Natural killer cell (primary cell): ENCODE measurements at places on chromosomes 5 and 9.

- DNase-seq, result no peak
Measured at GRCh38 chr9:9341203-9341602, 1271.6 kb downstream of the PTPRD start.

DNA sequence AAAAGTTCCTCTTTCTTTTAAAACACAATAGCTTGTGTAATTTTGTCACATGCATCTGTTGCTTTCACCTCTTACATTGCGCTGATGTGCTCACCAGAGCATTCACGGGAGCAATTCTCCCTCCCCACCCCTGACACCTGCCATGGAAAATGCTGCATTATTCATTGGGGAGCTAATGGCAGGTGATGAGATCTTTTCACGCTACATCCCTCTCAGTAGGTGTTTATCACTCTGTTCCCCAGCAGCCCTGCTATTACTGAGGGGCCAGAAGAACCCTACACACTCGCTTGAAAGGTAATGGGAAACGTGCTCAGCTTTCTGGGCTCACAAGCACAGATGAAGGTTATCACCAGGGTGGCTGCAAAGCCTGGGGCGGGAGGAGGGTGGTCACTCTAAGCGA lies 398.0 kb downstream of the PSAT1 start:
- no peak for DNase-seq

DNA sequence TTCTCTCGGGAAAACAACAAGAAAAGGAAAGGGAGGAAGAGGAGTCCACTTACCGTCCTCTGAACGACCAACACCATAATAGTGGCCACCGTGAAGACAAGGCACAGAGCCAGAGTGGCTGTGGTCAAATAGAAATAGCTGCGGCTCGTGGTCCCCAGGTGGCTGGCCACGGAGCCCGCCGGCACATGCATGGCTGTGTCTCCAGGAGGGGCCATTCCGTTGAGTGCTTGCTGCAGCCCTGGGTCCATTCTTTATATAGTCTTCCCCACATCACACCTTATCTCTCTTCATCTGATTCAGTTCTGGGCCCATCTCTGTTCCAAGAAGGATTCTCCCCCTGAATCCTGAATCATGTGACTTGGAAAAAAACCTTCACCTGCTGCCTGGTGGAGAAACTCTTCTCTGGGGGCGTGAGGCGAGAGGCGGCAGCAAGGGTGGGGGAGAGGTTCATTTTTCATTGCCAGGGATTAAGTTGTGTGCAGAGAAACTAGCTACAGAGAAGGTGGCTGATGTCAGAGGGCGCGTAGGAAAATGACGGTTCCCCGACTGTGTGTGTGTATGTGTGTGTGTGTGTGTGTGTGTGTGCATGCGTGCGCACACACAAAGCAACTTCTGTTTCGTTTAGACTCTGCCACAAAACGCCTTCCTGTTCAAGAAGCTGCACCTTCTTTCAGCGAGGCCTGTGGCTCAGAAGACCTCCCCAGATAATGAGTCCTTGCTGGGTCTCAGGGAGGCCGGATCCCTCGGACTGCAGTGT lies at the start of gene TNFSF8:
TSS of gene TNFSF8 (minus strand) at position 536 of the 757 bp plus-strand sequence. CDS start at position 248, 288 bp downstream.
- DNase-seq, result peak; percentile 53

- DNase-seq, result no peak
Measured at GRCh38 chr5:138470322-138471051, 5.2 kb downstream of the EGR1 start.

GRCh38 chr5:133824661-133825254 lies 143.7 kb downstream of the C5orf15 start:
- no peak for DNase-seq

DNA sequence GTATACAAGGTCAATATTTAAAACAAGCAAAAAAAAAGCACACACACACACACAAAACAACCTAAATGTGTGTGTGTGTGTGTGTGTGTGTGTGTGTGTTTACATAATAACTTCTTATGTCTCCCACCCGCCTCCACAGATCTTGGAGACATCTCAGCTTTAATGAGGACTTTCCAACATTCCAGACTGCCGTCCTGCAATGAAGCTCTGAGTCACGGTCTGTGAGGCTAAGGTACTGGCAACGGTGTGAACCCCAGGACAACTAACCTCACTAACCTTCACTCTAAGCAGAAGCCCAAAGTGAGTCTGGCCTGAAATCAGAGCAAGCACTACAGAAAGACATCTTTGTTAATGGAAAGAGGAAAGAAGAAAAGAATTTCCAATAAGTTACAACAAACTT lies 22.3 kb downstream of the ZNF474 start:
- DNase-seq, result no peak

GRCh38 chr9:90169490-90169889 lies 473.1 kb downstream of the DIRAS2 start:
- no peak for DNase-seq

GRCh38 chr5:43771611-43772031 lies 168.6 kb downstream of the NNT start:
- DNase-seq, result no peak

DNA sequence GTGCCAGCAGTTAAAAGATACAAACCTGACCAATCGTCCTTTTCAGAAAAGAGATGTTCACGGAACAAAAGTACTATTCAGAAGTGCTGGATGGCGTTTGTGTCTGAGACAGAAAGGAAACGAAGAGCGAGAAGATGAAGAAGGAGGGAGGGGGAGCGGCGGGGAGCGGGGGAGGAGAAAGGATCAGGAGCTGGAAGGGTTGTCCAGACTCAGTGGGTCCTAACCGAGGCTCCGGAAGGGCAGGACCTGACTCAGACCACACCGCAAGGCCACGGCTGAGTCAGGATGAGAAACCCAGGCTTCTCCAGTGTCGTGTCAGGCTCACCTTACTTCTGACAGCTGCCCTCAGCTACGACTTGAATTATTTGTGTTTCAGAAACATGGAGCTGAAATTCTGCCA lies 46.2 kb downstream of the PAX5 start:
- no peak for DNase-seq

- no peak for DNase-seq
Measured at GRCh38 chr5:114367029-114367428, 5.2 kb downstream of the KCNN2 start.

DNA sequence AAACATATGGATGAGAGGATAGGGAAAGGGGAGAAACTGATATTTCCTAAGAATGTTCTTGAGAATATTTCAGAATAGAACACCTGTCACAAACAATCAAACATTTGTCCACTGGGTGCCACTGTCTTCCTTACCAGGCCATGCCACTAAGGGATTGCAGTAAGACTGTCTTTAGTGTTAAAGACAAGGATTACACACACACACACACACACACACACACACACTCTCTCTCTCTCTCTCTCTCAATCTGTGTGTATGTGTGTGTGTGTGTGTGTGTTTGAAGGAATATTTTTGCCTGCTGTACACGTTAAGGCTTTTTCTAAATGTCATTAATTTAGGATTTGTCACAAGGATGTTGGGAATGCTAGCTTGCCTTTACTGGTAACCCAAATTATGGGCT lies 54.4 kb downstream of the CCDC192 start:
- DNase-seq, result peak; percentile 41

DNA sequence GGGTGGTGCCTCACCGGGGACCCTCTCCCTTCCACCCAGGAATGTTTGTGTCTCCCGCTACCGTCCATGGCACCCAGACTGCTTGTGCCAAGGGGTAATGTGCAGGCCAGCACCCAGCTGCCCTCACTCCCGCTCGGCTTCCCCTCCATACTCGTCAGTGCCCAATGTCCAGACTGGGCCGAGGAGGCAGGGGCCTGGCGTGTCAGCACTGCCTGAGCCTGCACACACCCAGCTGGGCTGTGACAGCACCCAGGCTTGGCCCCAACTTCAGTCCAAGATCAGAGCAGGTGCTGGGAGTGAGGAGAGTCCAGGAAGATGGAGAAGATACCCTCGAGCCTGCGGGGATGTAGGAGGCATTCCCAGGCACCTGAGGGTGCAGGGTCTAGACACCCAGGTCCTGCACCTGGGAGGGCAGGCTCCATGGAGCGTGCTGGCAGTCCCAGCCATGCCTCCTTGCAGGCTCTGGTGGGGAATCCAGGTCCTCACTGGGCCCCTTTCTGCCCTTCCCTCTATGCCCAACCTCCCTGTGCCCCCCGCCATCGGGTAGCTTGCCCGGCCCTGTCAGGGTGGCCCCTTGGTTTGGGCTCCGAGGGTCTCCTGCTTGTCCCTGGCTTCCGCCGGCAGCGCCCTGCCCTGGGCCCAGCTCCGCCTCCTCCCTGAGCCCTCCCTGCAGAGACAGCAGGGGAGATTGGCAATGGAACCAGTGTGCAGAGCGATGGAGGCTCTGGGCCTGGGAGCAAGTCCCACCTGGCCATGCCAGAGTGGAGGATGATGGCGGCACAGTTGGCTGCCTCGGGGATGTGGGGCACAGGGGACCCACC lies 250.8 kb upstream of the EDIL3 start:
- DNase-seq, result no peak

DNA sequence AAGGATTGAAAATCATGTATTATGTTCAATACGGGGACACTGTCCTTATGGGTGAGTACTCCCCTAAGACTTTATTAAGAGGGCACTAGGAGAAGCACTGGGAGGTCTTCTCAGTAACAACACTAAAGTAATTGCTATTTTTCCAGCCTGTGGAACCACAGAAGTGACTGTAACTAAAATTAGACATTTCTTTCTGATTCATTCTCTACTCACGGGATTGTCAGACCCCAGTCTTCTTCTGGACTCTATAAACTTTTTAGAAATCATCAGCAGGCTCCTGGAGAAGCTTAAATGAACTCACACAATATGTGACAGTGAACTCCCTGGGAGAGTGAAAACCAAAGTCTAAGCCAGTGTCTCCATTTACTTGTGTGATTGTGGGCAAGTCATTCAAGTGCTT lies 14.5 kb downstream of the TLR4 start:
- no peak for DNase-seq

GRCh38 chr9:25094518-25094917 lies 548.8 kb upstream of the IZUMO3 start:
- DNase-seq, result no peak

GRCh38 chr5:8060235-8060952 lies 191.4 kb downstream of the MTRR start:
- DNase-seq, result no peak

DNA sequence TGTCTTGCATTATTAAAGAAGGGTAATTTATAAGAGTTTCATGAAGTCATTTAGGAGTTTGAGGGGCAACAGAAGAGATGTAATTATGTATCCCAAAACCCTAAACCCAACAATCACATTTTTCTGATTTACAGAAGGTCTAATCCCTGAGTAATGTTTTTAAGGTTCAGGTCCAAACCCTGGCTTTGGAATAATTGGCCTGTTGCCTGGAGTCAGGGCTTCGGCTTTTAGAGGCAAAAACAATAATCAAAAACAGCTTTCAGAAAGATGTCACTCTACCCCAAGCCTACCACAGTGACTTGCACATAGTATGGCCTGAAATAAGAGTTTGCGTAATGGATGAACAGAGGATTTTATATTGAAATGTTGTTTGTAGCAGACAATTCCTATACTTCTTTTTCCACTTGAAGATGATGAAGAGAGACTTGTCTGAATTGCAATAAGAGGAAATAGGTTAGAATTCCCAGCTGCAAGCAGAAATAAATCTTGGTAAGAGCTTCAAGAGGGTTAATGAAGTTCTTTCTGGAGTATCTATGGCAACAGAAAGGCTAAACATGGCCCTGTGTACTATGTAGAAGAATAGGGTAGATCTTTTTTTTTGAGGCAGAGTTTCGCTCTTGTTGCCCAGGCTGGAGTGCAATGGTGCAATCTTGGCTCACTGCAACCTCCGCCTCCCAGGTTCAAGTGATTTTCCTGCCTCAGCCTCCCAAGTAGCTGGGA lies 152.0 kb downstream of the GPBP1 start:
- no peak for DNase-seq

DNA sequence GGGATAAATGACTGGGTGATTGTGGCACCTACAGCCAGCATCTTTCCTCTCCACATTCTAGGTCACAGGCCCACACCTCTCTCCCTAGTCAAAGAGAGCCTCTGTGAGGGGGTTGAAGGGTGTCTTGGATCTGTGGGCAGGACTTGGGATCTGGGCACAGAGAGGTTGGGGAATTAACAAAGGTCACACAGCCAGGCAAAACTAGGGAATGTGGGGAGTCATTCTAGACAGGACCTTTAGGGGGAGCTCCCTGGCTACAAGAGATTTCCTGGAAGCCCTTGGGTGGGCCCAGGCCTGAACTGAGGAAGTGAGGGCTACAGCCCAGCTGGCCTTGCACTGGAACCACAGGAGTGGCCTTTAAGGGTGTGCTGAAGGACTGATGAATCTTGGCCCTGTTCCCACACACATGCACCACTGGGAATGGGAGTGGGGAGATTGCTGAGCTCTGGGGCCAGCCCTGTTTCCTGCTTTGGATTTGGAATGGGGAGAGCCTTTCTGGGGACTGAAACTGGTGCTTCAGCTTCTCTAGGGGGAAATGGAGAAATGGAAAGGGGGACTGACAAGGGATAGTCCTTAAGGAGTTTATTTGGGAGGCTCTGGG lies 12.4 kb upstream of the CXXC5 start:
- no peak for DNase-seq

- no peak for DNase-seq
Measured at GRCh38 chr5:122805481-122805880, 30.6 kb downstream of the SNX2 start.

DNA sequence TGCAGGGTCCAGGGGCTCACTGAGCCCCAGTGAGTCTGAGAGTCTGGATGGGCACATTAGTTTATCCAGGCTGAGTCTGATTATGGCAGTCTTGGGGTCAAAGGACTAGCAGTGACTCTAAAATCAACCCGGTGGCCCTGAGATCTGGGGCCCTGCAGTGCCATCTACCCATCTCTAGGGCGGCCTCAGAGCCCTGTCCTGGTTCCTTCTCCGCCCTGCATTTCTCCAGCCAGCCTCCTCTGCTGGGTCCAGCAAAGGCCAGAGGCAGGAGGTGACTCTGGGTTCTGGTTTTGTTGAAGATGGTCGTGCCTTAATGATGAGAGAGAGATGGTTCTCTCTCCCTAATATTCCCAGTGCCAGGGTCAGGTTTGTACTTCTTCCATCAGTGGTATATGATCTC lies 15.0 kb downstream of the DCANP1 start:
- DNase-seq, result no peak

- no peak for DNase-seq
Measured at GRCh38 chr5:135655468-135655815, 76.7 kb upstream of the CXCL14 start.

GRCh38 chr5:63456279-63456678 lies 506.0 kb downstream of the HTR1A start:
- DNase-seq, result no peak

GRCh38 chr5:5199495-5199894 lies 59.4 kb downstream of the ADAMTS16 start:
- DNase-seq, result no peak

DNA sequence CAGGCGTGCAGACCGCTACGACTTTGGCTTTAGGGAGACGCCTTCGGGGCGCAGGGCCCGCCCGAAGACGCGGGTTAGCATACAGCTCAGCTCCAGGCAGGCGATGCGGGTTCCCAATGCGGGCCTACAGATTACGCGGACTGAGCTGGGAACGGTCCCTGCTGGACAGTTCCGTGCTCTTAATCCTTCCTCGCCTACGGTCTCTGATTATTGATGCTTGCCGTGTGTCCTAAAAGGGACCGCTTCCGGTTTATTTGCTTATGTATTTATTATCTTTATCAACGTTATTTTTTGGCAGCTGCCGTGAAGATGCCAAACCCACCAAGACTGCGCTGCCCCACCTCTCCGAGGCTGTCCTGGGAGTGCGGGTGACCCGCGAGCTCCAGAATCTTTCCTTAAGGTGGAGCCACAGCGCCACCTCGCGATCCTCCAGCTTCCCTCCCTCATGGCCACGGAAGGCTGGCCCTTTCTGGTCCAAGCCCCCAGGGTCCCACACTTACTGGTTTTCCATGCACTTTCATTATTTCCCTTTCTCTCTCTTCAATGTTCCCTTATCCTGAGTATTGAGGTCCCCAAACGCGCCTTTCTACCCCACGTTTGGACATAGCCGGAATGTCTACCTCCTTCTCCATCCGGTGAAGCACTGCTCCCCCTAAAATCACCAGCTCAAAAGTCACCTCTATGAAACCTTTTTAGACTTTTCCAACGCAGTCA lies 7.0 kb upstream of the EBF1 start:
- DNase-seq, result peak; percentile 84

- no peak for DNase-seq
Measured at GRCh38 chr5:33852319-33852718, 39.5 kb downstream of the ADAMTS12 start.
